Right cardiac atrium (tissue), 5 donors: ENCODE measurements at places on chromosomes 4 and X. TPM values are rescaled to one million over a fixed set of nuclear protein-coding genes. Genes with fewer than 3 reads are reported as not detected.

Gene HS6ST2
- total RNA-seq: 1.1 TPM

Gene DMD
- 127 TPM for total RNA-seq

GRCh38 chrX:40298572-40299479, 201.1 kb upstream of the BCOR start:
- DNase-seq: no peak

Gene ZIC3
- not detected for total RNA-seq

- DNase-seq: no peak
Observed at GRCh38 chr4:22504447-22504846, 11.4 kb downstream of the ADGRA3 start.

Gene ENPP6
- not detected for total RNA-seq

Gene CENPVL2
- not detected for total RNA-seq
